Ovary (tissue), 10 donors: ENCODE measurements at places on chromosomes 5 and 9.

DNA sequence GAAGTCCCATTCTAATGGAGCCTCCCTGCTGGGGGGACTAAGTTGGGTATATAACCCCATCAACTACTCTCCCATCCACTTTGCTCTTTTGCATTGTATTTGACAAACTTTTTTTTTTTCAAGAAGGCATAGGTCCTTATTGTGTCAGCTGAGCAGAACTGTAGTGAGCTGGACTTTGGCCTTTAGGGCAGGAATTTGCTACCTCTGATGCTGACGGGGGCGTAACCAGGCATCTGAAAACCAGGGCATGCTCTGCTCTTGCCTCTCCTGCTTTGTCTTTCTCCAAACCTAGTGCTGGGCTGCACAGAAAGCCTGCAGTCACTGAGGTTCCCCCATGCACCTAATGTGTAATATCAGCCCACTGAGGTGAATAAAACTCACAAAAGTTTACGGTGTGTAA lies 49.0 kb downstream of the MSX2 start:
- no peak for DNase-seq
- H3K4me3 ChIP-seq: no peak overlapping the region
- H3K27me3 ChIP-seq: no peaks in the 10 kb centered on the region
- no peaks in the 10 kb centered on the region for H3K4me1 ChIP-seq
- no peak overlapping the region for H3K27ac ChIP-seq
- no peaks in the 10 kb centered on the region for H3K36me3 ChIP-seq

DNA sequence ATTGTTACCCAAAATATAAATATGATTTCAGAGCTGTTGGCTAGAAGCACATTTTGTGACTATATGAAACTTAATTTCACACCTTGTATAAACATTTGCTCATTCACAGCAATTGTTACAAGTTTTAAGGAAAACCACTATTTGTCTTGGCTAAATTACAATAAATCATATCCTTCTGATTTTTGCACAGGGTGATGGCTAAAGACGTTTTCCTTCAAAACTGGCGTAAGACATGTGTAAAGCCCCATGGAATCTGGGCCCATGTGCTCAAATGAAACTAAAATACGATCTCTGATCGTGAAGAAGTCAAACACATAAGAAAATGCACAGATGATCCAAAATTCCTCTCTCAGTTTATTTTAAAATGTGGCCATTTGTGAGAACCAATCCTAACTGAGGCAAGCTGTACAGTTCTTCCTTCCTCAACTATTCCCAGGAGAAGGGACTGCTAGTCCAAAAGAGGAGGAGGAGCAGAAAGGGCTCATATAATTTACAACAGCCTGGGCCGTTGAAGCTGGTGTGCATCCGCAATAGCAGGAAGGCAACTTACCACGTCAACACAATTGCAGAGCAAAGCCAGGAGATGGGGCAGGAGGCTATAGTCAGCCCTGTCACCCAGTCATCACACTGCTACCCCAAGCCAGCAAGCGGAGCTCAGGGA lies 98.4 kb downstream of the MED27 start:
- H3K27me3 ChIP-seq: no peaks in the 10 kb centered on the region
- no peak overlapping the region for H3K4me3 ChIP-seq
- no peaks in the 10 kb centered on the region for H3K4me1 ChIP-seq
- H3K27ac ChIP-seq: no peak overlapping the region

GRCh38 chr5:43302481-43302880 lies 10.7 kb downstream of the HMGCS1 start:
- no peak overlapping the region for H3K4me3 ChIP-seq
- H3K4me1 ChIP-seq: peaks cover 4% of the 10 kb centered on the region
- H3K27ac ChIP-seq: no peak overlapping the region
- no peaks in the 10 kb centered on the region for H3K36me3 ChIP-seq
- DNase-seq: no peak
- H3K27me3 ChIP-seq: no peaks in the 10 kb centered on the region

DNA sequence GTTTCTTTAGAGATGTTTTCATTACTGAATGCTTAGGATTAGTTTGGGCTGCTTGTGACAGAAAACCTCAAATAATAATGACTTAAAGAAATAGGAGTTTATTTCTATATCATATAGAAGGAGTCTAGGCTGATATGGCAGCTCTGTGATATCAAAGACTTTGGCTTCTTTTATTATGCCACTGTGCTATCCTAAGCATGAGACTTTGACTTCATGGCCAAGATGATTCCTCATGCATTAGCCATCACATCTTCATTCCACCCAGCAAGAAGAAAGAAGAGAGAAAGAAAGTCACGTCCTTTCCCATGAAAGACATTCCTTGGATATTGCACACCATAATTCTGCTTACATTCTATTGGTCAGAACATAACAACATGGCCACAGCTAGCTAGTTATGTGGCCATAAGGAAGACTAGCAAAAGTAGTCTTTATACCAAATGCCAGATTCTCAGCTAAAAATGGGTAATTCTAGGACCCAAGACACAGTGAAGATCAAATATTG lies 76.2 kb downstream of the DAPK1 start:
- no peak for DNase-seq
- H3K4me3 ChIP-seq: no peak overlapping the region
- no peaks in the 10 kb centered on the region for H3K27me3 ChIP-seq

GRCh38 chr5:149857499-149857898 lies 87.1 kb downstream of the PDE6A start:
- no peak overlapping the region for H3K27ac ChIP-seq
- no peaks in the 10 kb centered on the region for H3K36me3 ChIP-seq
- no peaks in the 10 kb centered on the region for H3K4me1 ChIP-seq
- no peaks in the 10 kb centered on the region for H3K27me3 ChIP-seq

- no peak overlapping the region for H3K27ac ChIP-seq
- no peaks in the 10 kb centered on the region for H3K4me1 ChIP-seq
- H3K27me3 ChIP-seq: no peaks in the 10 kb centered on the region
- H3K4me3 ChIP-seq: no peak overlapping the region
- no peaks in the 10 kb centered on the region for H3K36me3 ChIP-seq
Observed at GRCh38 chr9:13179257-13179656, 100.2 kb downstream of the MPDZ start.

DNA sequence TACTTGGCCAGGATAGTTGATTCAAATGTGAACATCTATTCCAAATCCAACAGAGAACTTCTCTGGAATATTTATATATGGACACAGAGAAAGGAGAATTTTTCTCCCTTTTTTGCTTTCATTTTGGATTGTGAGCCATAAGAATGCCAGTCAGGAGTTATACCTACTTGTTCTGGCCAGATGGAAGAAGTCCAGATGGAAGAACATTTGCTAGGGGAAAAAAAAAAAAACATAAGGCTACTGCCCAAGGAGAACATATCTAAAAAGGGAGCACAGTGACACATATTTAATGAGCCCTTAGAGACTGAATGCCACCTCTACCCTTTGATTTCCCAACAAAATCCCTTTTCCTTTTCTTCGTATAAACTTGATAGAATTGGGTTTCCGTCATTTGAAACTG lies 61.7 kb upstream of the PPP2R2B start:
- no peaks in the 10 kb centered on the region for H3K36me3 ChIP-seq
- no peak for DNase-seq
- H3K27ac ChIP-seq: no peak overlapping the region

GRCh38 chr9:123062351-123063176 lies 29.1 kb downstream of the GPR21 start:
- no peak overlapping the region for H3K4me3 ChIP-seq
- no peaks in the 10 kb centered on the region for H3K36me3 ChIP-seq
- no peak overlapping the region for H3K27ac ChIP-seq

DNA sequence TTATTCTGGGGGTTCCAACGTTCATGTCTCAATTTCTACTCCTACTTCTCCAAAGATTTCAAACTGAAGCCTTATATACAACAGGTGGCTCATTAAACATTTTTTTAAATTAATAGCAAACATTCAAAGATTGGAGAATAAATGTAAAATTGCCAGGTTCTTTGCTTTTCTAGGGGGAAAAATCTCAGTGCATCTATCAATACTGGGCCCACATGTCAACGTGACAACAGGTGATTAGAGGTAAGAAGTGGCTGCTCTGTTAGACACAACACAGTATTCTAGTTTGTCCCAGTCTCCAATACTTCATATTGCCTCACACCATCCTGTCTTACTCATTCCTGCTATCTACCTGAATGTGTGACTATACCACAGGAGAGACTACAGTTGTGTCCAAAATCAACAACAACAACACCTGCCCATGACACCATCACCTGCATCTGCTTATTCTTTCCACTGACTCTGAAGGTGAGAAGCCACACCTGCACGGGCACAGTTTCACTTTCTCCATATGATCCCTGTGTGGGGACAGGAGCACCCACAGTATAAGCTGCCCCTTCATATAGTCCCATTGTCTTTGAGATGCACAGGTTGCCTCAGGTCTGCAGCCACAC lies 110.2 kb downstream of the LHFPL2 start:
- H3K36me3 ChIP-seq: no peaks in the 10 kb centered on the region
- no peaks in the 10 kb centered on the region for H3K27me3 ChIP-seq
- peaks cover 3% of the 10 kb centered on the region for H3K4me1 ChIP-seq
- no peak overlapping the region for H3K4me3 ChIP-seq
- no peak for DNase-seq

- H3K4me3 ChIP-seq: peak overlapping the region; percentile 62
- H3K27me3 ChIP-seq: no peaks in the 10 kb centered on the region
- no peaks in the 10 kb centered on the region for H3K36me3 ChIP-seq
- no peaks in the 10 kb centered on the region for H3K4me1 ChIP-seq
Observed at GRCh38 chr9:83956086-83956435, 24.0 kb downstream of the HNRNPK start.

DNA sequence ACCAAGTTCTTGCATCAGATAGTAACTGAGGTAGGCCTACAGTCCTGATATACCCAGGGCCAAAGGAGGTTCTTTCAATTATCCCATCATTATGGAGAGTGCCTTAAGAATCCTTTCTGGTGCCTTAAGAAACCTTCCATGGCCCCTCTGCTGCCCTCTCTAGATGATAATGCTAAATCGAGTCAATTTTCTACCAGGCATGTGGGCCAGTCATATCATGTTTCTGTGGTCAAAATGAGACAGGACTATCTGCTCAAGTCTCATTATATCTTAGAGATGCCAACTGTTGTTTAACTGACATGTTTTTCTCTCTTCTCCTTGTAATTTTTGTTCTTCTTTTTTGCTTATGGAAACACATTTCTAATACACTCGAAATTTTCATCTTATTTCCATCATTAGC lies 127.6 kb downstream of the EDIL3 start:
- no peak overlapping the region for H3K4me3 ChIP-seq
- H3K27me3 ChIP-seq: no peaks in the 10 kb centered on the region

- no peaks in the 10 kb centered on the region for H3K36me3 ChIP-seq
- no peak overlapping the region for H3K27ac ChIP-seq
Observed at GRCh38 chr5:75348241-75348640, 11.2 kb downstream of the HMGCR start.

DNA sequence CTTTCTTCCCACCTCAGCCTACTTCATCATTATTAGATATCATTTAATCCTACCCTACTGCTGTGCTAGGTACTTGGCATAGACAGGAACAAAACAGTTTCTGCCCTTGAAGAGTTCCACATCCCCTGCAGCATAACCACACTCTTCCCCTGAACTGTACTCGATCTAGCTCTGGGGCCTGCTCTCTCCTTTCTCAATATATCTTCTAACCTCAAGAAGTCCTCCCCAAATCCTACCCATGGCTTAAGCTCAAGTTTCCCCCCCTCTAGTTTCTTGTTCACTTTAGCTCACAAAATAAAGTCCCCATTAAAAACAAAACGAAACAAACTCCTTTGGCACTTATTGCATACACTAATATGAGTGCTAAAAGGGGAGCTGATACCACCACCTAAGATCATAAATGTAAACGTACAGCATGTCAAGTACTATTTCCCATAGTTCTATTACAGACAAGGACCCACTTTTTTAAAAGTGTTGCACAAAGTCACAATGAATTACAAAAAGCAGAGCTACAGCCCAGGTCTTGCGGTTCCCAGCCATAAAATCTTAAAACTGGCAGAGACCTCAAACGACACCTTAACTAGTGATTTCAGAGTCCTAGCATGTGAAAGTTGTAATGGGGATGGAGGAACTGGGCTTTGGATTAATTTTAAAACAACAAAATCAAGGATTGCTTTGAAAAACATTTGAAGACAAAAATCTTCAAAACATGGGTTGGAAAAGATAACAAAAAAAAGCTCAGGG lies 80.7 kb downstream of the PTPDC1 start:
- no peaks in the 10 kb centered on the region for H3K36me3 ChIP-seq
- H3K27ac ChIP-seq: peak overlapping the region; percentile 100
- no peak for DNase-seq
